ENCODE measurements at places on chromosomes 5 and 9.

- DNase-seq: peak; percentile 16
Observed at GRCh38 chr9:95724253-95724991, 151.1 kb upstream of the ERCC6L2 start.

GRCh38 chr5:173718469-173718868 lies 102.0 kb upstream of the BOD1 start:
- DNase-seq: no peak

DNA sequence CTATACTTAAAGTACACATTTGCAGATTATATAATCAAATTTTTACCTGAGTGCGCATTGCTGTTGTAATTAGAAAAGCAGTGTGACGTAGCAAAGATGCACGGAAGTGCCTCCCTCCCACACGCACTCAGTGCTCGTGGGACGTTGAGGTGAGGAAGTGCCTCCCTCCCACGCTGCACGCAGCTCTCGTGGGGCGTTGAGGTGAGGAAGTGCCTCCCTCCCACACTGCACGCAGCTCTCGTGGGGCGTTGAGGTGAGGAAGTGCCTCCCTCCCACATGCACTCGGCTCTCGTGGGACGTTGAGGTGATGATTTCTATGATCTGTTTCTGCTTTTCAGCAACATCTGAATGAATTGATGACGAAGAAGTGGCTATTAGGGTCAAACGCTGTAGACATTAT lies 21.0 kb downstream of the EXOC3 start:
- no peak for DNase-seq

GRCh38 chr5:150653145-150653761 lies 7.8 kb upstream of the MYOZ3 start:
- DNase-seq: no peak

DNA sequence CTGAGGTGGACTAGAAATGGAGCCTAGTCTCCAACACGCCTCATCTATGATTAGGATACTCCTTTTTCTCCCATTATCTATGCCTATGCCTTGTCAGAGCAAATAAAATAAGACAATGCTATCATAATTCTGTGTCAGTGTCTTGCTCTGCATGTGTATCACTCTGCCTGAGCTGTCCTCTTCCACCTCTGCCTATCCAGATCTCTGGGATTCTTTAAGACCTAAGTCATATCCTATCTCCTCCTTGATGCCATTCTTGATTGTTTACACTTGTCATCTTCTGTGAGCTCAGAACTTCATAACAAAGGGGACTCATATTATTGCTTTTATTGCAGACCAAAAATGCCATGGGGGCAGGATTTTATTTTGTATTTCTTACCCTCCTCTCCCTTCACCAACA lies 351.2 kb upstream of the C9orf72 start:
- DNase-seq: no peak

- DNase-seq: no peak
Observed at GRCh38 chr5:116766470-116766947, 191.9 kb upstream of the SEMA6A start.

DNA sequence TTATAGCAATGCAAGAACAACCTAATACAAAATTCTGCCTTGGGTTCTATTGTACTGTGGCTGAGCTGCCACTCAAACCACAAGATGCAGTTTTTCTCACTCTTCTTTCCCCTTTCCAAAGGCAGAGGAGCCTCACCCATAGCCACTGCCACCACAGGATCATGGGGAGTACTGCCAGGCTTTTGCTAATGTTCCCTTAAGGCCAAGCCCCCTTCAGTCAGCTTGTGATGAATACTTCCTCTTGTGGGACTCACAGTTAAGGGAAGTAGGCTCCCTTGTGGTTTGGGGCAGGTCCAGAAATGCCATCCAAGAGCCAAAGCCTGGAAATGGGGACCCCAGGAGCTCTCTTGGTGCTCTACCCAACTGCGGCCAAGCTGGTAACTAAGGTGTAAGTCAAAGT lies 258.7 kb downstream of the SPATA31D1 start:
- DNase-seq: no peak

DNA sequence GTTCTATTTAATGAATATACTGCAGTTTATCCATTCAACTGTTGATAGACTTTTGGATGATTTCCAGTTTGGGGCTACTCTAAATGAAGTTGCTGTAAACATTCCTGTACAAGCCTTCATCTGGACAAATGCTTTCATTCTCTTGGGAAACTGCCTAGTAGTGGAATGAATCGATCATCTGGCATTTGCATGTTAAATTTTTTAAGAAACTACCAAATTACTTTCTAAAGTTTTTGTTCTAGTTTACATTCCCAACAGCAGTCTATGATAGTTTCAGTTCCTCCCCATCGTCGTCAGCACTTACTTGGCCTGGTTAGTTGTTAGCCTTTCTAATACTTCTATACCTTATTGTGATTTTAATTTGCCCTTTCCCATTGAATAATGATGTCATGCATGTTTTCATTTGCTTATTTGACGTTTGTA lies 306.3 kb downstream of the FER start:
- no peak for DNase-seq

DNA sequence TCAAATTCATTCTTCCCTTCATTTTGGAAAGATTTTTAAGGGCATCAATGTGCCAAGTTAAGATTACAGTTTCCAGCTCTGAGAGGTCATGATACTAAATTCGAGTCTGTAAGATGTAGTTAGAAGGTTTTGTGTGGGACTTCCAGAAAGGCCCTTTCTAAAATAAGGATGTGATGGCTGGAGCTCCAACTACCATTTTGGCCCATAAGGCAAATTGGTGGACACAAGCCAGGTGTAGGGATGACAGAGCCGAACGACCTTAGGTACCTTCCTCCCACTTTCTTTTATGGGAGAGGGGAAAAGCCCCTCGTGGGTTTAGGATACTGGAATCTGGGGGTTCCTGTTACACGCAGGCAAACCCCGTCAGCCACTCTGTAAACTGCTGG lies 54.3 kb upstream of the PTPDC1 start:
- no peak for DNase-seq

DNA sequence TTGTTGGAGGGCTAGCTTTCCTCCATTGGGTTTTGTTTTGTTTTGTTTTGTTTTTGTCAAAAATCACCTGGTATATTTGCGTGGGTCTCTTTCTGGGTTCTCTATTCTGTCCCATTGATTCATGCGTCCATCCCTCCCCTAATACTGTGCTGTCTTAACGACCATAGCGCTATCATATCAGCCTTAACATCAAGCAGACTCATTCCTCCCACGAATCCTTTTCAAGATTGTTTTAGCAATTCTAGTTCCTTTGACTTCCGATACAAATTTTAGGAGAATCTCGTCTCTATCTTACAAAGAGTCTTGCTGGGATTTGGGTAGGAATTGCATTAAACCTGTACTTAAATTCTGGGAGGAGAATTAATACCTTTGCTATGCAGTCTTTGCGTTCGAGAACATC lies 31.1 kb upstream of the RNF130 start:
- no peak for DNase-seq

DNA sequence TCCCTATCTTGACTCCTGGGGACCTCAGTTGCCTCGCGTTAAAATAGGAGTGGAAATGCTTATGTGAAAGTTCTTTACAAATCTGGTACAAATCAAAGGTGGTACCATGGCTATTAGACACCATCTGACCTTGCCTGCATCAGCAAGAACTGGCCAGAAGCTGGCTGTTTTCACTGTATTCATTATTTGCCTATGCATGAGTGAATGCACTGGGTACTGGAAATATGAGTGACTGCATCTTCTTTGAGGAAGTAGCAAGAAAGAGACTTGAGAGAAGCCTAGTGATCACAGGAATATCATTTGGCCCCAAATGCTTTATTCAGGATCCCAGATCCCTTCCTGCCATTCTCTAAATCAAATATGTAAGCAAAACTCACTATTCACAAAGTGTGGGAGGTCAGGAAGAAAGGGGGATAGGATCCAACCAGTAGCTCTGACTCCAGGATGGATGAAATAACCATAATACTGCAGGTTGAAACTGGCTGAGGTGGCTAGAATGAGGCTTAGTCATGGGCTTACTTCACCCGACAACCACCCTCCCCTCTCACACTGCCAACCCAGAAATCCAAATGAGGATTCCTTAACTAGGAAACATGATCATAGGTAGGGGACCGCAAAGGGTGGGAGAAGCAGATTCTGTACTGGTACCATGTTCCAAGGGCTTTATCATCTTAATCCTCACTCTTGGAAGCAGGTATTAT lies 56.7 kb downstream of the FAM114A2 start:
- DNase-seq: no peak

GRCh38 chr5:133824661-133825254 lies 143.7 kb downstream of the C5orf15 start:
- no peak for DNase-seq

DNA sequence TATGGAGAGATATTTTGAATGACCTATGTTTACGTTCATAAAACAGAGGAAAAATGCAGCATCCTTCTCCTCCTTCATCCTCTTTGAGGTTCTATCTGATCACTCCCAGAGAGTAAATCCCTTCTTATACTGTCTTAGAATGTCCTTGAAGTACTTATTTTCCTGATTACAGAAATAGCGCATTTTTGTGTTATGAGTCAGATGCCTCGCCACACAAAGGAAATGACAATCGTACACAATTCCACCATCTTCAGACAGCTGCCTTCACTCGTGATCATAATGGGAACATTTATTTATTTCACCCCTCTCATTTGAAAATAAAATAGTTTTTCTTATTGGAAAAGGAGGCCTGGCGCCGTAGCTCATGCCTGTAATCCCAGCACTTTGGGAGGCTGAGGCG lies 2.4 kb upstream of the GLT6D1 start:
- no peak for DNase-seq

- no peak for DNase-seq
Observed at GRCh38 chr5:120400356-120400755, 63.7 kb upstream of the PRR16 start.

- DNase-seq: no peak
Observed at GRCh38 chr9:122058709-122059108, 34.4 kb downstream of the TTLL11 start.

DNA sequence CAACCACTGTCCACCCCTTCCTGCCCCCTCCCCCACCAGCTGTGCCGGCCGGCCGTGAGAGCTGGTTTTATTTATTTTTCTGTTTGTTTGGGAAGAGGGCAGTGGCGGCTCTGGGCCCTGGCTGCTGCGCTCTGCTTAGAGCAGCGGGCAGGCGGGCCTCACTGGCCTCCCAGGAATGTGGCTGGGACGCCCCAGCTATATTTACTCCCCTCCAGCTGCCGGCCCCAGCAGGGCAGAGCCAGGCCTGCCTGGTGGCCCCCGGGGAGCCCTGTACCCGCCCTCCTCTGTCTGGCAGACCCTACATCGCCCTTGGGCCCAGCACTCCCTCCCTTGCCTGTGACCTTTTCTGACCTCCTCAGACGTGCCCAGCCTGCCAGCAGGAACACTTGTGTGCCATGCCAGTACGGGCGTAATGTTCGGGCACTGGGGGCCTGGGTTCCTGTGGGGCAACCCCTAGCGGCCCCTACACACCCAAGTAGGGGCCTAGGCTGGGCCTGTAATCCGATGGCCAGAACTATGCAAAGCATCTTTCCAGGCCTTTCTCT lies 7.7 kb downstream of the CXXC5 start:
- DNase-seq: no peak

DNA sequence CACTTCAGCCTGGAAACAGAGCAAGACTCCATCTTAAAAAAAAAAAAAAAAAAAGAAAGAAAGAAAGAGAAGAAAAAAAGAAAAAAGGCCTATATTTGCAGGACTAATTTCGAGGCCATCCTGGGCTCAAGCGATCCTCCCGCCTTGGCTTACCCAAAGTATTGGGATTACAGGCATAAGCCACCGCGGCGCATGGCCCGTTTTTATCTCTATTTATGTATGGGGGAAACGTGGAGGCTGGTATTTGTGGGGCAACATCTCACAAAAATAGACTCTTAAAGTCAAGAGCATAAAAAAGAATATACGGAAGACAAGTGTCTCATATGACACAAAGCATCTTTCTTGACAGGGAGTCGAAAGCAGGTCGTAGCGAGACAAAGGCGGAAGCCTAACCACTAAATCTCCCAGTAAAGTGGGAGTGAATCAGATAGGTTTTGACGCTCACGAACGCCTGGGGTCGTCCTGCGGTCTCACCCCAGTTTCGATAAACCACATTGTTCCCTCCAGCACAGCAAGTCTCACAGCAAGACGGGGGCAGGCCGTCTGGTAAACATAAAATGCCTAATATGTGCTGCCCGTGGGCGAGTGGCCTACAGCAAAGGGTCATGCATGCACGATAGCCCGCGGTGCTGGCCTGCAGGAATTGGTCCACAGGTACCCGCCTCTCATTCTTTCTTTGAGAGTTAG lies 1.8 kb upstream of the TRIM41 start:
- DNase-seq: no peak

GRCh38 chr5:119453040-119453373 lies 710 bp downstream of the HSD17B4 start:
- DNase-seq: no peak

DNA sequence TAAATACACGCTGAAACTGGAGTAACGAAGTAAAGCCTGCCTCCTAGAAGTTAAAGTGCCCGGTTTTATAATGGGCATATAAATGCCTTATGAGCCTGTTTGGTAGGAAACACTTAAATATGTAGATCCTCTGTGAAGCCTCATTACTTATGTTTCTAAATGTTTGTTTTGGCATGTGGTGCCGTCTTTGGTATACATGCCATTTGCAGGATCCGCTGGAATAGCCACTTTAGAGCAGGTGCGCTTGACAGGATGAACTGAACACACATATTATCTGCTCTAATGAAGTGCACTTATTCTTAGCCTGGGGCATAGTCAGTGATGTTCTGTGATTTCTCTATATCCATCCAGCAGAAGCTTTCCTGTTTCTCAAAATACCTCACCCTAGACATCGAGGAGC lies 778.1 kb upstream of the WWC1 start:
- DNase-seq: no peak

DNA sequence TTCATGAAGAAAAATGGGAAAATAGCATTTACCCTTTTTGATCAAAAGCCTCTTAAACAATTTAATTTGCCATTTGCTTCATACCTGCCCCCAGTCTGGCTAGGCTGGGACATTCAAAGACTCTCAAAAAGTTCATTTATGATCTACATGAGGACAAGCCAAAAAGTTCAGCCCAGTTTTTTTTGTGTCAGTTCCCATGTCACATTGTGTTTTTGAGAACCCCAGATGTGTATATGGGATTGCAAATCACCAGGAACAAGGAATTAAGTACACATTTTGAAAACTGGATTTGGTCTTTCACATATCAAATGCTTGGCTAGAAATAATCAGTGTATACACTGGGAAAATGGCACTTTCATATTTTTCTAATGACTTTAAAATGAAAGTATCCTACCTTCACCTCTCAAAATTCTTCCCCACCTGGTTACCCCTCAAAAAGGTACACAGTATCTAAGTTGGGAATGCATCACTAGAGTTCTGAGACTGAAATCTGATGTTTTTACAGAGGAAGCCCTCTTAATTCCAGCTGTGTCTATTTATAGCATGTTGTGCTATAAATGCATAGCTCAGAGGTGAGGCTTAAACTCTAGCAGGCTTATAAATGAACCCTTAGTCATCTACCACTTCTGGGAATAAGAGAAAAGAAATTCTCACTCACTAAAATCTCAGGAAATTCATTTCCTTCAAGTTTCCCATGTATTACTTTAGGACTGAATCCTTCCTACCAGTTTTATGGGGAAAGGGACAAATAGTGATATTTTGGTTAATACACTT lies 9.3 kb downstream of the STOM start:
- DNase-seq: no peak
